ENCODE measurements at places on chromosomes 16 and 17. TPM values are rescaled to one million over a fixed set of nuclear protein-coding genes. Genes with fewer than 3 reads are reported as not detected.

Gene ERAL1
- total RNA-seq = 61.7 TPM

Gene CCL1
- not detected for total RNA-seq

Gene CES5A
- not detected for total RNA-seq

Gene WWP2
- 99.8 TPM for total RNA-seq

Gene TBC1D3E
- total RNA-seq = not detected

Gene RNF112
- total RNA-seq = not detected

Gene HS3ST6
- total RNA-seq = not detected

Gene DNAH2
- total RNA-seq = 0.06 TPM

Gene NPW
- total RNA-seq = 1.0 TPM

Gene NRN1L
- 28.2 TPM for total RNA-seq
